ENCODE measurements at places on chromosomes 5 and 9.

GRCh38 chr5:142056816-142057696 lies 44.2 kb upstream of the GNPDA1 start:
- DNase-seq = no peak
- no peak overlapping the region for H3K27ac ChIP-seq
- H3K4me1 ChIP-seq = peaks cover 34% of the 10 kb centered on the region
- H3K4me3 ChIP-seq = no peak overlapping the region
- no peaks in the 10 kb centered on the region for H3K36me3 ChIP-seq

- no peaks in the 10 kb centered on the region for H3K4me1 ChIP-seq
- DNase-seq = no peak
- no peaks in the 10 kb centered on the region for H3K27me3 ChIP-seq
These were observed 459.0 kb downstream of the TLE4 start for GRCh38 chr9:80030801-80031200.

- no peak overlapping the region for H3K27ac ChIP-seq
- H3K4me1 ChIP-seq = no peaks in the 10 kb centered on the region
- H3K36me3 ChIP-seq = no peaks in the 10 kb centered on the region
These were observed 6.9 kb upstream of the OLFM1 start for GRCh38 chr9:135080286-135081263.

- H3K36me3 ChIP-seq = no peaks in the 10 kb centered on the region
- no peak for DNase-seq
- H3K4me1 ChIP-seq = peaks cover 9% of the 10 kb centered on the region
- no peak overlapping the region for H3K4me3 ChIP-seq
- H3K27me3 ChIP-seq = no peaks in the 10 kb centered on the region
These were observed 242.1 kb downstream of the HSPA4 start for GRCh38 chr5:133293960-133294359.

- no peak overlapping the region for H3K27ac ChIP-seq
- H3K4me1 ChIP-seq = no peaks in the 10 kb centered on the region
- peaks cover 2% of the 10 kb centered on the region for H3K36me3 ChIP-seq
- DNase-seq = no peak
- H3K4me3 ChIP-seq = no peak overlapping the region
These were observed 70.0 kb downstream of the ZNF354C start for GRCh38 chr5:179130101-179130681.

DNA sequence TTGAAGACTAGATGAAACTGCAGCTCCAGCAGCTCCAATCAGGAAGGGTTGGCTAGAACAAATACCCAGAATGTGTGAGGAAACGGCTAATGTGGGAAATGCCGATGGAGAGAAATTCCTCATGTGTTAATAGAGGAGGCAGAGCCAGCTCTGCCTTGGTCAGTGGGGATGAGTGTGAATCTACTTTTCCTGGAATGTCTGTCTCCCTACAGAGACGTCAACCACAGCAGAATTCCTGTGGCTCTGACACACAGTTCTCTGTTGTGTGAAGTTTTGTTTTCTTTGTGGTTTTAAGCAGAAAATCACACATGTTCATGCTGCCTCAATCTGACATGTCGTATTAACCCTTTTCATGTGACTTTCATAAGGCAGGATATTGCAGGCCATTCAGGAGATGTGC lies 476.6 kb upstream of the WWC1 start:
- H3K27ac ChIP-seq = no peak overlapping the region
- no peak overlapping the region for H3K4me3 ChIP-seq

DNA sequence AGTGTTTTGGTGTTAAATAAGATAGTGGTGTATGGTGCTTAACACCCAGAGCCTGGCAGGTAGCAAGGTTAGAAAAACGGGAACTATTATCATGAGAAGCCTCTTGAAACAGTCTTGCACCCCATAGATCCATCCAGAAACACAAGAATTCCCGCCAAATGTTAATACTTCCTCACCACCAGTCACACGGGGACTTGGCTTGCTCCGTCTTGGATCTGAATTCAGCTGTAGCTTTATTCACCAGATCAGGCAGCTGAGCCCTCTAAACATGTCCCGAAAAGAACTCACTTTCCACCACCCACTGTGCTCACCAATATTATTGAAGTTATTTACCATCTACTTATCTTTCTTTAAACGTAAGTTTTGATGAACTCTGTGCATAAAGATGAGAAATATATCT lies 101.6 kb upstream of the PTPN3 start:
- peaks cover 10% of the 10 kb centered on the region for H3K27me3 ChIP-seq
- H3K4me1 ChIP-seq = no peaks in the 10 kb centered on the region
- H3K36me3 ChIP-seq = no peaks in the 10 kb centered on the region
- no peak overlapping the region for H3K4me3 ChIP-seq

- no peaks in the 10 kb centered on the region for H3K27me3 ChIP-seq
- peak overlapping the region; percentile 98 for H3K27ac ChIP-seq
- H3K4me3 ChIP-seq = peak overlapping the region; percentile 96
These were observed 711 bp downstream of the PGGT1B start for GRCh38 chr5:115262011-115262320.

DNA sequence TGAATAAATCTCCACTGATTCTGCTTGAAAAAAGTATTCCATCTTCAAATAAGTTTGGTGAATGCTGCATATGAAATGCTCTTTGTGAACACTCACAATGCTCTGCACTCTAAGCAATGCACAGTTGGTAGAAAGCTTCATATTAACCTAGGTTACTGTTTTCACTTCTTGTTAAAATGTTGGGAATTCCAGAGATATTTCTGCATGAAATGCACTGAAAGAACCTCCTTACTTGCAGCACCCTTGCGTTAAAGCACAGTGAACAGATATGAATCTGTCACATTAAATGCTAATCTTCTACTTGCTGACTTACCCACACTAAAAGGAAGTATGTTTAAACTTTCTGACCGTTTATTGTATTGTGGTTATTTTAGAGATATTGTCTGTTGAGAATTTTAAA lies 584.1 kb upstream of the NUDT12 start:
- no peaks in the 10 kb centered on the region for H3K27me3 ChIP-seq
- no peak for DNase-seq
- no peaks in the 10 kb centered on the region for H3K4me1 ChIP-seq
- H3K4me3 ChIP-seq = no peak overlapping the region
- H3K36me3 ChIP-seq = no peaks in the 10 kb centered on the region

DNA sequence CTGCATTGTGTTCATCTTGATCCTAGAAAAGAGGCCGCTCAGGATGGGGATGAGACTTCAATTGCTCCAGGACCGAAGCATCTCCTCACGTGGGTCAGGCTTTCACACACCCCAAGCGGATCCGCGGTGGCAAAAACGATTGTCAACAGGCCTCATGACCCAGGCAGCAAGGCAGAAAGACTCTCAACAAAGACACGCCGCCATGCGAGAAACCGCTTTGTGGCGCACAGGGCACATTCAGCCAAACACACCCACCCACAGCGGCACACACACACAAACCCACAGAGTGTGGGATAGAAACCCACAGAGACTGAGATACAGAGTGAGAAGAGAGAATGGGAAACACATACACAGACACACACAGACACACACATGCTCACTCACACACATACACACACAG lies 483.4 kb downstream of the SPATA31A7 start:
- H3K27me3 ChIP-seq = no peaks in the 10 kb centered on the region
- no peak overlapping the region for H3K4me3 ChIP-seq

DNA sequence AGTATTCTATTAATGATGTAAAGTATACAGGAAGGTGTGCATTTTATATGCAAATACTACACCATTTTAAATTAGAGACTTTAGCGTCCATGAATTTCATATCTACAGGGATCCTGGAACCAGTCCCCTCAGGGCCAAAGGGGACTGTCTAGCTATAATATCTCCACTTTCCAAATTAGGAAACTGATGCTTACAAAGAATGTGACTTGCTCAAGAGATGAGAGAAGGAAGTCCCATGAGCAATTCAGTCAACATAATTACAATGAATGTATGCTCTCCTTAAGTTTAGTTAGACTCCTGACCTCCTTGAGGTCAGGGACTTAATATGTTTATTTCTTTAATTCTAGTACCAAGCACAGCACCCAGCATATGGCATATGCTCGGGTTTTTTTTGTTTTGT lies 23.7 kb downstream of the NIPBL start:
- peaks cover 7% of the 10 kb centered on the region for H3K36me3 ChIP-seq
- peaks cover 64% of the 10 kb centered on the region for H3K4me1 ChIP-seq
- DNase-seq = no peak
- H3K27me3 ChIP-seq = no peaks in the 10 kb centered on the region

All from activated T-cell treated with anti-CD3 and anti-CD28 coated beads, Interleukin-2, amount 50 U/mL, for 72 hours (primary cell).